ENCODE measurements at places on chromosomes 2 and 18.

DNA sequence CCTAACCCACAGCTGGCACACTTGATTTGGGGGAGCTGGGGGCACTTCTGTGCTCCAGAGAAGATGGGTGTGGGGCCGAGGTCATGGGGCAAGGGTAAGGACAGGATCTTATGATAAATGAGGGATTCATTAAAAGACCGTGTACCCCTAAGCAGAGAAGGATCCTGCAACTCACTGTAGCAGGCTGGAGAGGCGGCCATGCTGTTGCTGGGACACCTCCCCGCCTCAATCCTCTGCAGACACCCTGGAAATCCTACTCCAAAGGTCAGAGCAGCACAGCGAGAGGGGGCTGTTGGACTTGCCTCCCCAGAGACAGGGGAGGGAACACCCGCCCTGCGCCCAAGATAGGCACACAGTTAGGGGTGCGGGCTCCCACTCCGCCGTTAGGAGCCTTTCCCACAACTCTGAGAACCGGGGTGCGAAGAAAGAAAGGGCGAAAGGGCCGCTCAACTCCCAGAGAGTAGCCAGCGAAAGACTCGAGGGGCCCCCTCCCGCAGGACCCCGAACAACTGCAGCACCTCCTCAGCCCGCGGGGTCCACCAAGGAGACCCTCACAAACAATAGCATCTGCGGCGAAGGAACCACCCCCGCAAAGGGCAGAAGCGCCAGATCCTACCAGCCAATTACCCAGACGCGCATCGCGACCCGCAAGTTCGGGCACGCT, 1.4 kb downstream of the PARD6G start:
- DNase-seq = no peak

- no peak for DNase-seq
Observed at GRCh38 chr18:48715711-48716361, 177.0 kb downstream of the CTIF start.

DNA sequence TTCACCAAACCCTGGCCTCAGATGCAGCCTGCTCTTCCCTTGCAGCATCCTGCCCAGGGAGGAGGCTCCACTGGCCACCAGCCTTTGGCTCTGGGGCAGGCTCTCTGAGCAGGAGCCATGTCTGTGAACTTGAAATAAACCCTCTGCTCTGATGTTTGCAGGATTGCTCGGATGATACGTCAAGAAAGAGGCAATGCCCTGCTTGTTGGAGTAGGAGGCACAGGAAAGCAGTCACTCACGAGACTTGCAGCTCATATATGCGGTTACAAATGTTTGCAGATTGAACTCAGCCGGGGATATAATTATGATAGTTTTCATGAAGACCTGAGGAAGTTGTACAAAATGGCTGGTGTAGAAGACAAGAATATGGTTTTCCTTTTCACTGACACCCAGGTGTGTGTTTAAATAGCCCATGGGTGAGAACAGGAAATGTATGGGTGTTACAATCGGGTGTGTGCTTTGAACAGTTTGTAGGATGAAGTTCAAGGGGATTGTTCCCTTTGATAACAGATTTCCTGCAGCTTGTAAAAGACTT, 177.9 kb downstream of the DNAH6 start:
- no peak for DNase-seq

DNA sequence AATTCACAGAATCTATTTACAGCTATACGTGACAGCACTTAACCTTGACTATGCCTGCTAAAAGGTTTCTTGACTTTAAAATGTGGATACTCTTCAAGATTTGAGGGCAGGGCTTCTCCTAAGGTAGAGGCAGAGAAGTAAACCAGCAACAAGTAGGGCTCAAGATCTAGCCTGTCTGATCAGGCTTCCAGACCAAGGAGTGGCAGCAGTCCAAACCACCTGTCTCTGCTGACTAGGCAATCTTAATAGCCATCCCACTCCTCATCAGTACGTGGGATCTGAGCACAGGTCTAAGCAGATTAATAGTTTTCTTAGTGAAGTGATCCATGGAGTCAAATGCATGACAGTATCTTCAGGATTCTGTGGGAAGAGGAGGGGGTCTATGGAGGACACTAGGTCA, 100.4 kb downstream of the GPD2 start:
- no peak for DNase-seq

- no peak for DNase-seq
Observed at GRCh38 chr18:54714851-54715250, 113.4 kb upstream of the RAB27B start.

- DNase-seq = no peak
Observed at GRCh38 chr2:108594132-108594981, 60.1 kb downstream of the LIMS1 start.

GRCh38 chr2:205709319-205709718, 27.0 kb downstream of the NRP2 start:
- DNase-seq = no peak

GRCh38 chr2:17638196-17638743, 97.8 kb downstream of the VSNL1 start:
- no peak for DNase-seq

DNA sequence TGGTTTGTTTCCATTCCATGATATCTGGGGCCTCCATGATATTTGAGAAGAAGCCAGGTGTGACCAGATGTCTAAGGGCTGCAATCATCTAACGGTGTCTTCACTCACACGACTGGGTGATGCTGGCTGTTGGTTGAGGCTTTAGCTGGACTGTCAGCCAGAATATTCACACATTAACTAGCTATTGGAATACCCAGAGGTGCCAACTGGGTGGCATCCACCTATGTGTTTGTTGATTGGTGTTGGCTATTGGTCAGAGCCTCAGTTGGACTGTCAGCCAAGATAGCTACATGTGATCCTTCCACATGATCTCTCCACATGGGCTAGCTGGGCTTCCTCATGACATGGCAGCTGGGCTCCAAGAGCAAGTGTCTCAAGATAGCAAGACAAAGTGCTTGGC, 117.4 kb downstream of the CDCA7 start:
- no peak for DNase-seq
